Articular chondrocyte of knee joint (primary cell): ENCODE measurements at places on chromosomes 5 and 9. TPM values are rescaled to one million over a fixed set of nuclear protein-coding genes. Genes with fewer than 3 reads are reported as not detected.

The DEPDC1B gene
- total RNA-seq, result 3.1 and 5.1 TPM in 2 replicates

The DUSP1 gene
- total RNA-seq, result 97.0 and 212 TPM in 2 replicates

The KCNIP1 gene
- not detected in 2 replicates for total RNA-seq

The CD72 gene
- 2.7 and 2.8 TPM in 2 replicates for total RNA-seq

The NRARP gene
- total RNA-seq, result 0.13 and 0.22 TPM in 2 replicates

The ZNF483 gene
- total RNA-seq, result 6.1 and 6.5 TPM in 2 replicates

The STRBP gene
- 8.4 and 12.6 TPM in 2 replicates for total RNA-seq

The FAM221B gene
- not detected in 2 replicates for total RNA-seq

The PCDH1 gene
- 0.52 and 1.1 TPM in 2 replicates for total RNA-seq

The ENC1 gene
- 29.9 and 75.6 TPM in 2 replicates for total RNA-seq

The SLC25A2 gene
- 0.32 and 0.39 TPM in 2 replicates for total RNA-seq

The CARD6 gene
- total RNA-seq, result 9.8 and 16.2 TPM in 2 replicates

The CCL21 gene
- total RNA-seq, result not detected in 2 replicates

The PPP3R2 gene
- total RNA-seq, result not detected in 2 replicates

The FAM153A gene
- total RNA-seq, result not detected in 2 replicates

The MAP3K1 gene
- 4.8 and 6.6 TPM in 2 replicates for total RNA-seq

The ASB6 gene
- total RNA-seq, result 17.1 and 19.7 TPM in 2 replicates
